Regular cardiac myocyte (primary cell): ENCODE measurements at places on chromosomes 6 and 20. TPM values are rescaled to one million over a fixed set of nuclear protein-coding genes. Genes with fewer than 3 reads are reported as not detected.

The ZNF334 gene
- 2.5 and 3.1 TPM in 2 replicates for total RNA-seq

The OPRM1 gene
- not detected in 2 replicates for total RNA-seq

The TNF gene
- total RNA-seq: not detected in 2 replicates

The SYTL3 gene
- 3.6 and 6.8 TPM in 2 replicates for total RNA-seq

The SIRPD gene
- not detected in 2 replicates for total RNA-seq

The MEP1A gene
- total RNA-seq: not detected in 2 replicates

The FOXA2 gene
- total RNA-seq: not detected in 2 replicates

The NRSN1 gene
- total RNA-seq: not detected in 2 replicates

The SOBP gene
- 4.6 and 11.6 TPM in 2 replicates for total RNA-seq

The IGF2R gene
- total RNA-seq: 131 and 197 TPM in 2 replicates

The HSPA1L gene
- 1.3 and 2.8 TPM in 2 replicates for total RNA-seq

The AGER gene
- 0.56 and 0.58 TPM in 2 replicates for total RNA-seq

The OR2J3 gene
- not detected in 2 replicates for total RNA-seq

The CALHM4 gene
- 0.19 and 0.28 TPM in 2 replicates for total RNA-seq
